Stimulated activated CD4-positive, alpha-beta T cell treated with anti-CD3 and anti-CD28 coated beads, TNF-alpha, amount 100 ng/mL, for 4 hours (primary cell): ENCODE measurements at places on chromosomes 3 and 15.
A peak's percentile ranks its signal among the peaks of the same experiment; 100 is the strongest.

GRCh38 chr3:69044608-69045007, 7.5 kb downstream of the TMF1 start:
- DNase-seq = no peak

DNA sequence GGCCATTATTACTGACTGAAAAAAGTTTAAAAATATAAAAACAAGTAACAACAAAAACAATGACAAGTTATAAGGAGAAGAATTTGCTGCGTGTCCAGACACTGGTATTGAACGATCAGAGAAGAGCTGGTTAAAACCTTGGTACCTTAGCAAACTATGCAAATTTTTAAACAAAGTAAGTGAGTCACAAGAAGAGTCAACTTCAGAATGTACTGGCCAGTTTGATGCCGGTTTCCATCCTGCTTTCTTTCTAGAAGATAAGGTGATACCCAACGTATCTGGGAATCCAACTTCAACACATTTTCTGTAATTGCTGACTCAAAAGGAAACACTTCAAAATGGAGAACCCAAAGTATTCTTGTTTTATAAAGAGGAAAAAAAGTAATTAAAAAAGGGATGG, 49.8 kb downstream of the RUBCN start:
- DNase-seq = no peak

DNA sequence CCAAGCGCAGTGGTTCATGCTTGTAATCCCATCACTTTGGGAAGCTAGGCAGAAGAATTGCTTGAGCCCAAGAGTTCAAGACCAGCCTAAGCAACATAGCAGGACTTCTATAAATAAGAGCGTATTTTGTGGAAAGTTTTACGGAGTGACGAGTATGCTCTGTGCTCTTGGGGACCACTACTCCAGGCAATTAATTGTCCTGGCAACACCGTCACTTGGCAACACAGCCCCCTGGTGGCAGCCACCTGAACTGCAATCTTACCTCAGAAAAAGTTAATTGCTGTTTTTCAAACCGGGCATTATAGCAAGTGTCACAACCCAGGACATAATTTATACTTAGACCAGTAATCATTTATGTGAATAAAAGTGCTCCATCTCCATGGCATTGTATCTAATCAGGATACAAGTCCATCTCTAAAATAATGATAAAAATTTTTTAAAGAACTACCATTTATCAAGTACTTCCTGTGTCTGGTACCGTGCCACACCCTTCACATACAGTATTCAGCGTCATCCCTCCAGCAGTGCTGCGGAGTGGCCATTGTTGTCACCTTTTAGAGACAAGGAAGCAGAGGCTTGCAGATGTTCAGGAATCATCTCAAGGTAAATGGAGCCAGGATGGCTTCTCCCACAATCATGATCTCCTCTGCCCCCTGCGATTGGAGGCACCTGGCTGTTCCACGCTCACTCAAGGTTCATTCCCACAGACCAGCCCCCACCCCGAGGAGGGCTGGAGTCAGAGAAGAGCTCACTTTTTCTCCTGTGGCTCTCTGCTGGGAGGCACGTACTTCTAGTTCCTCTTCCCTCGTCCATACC, 34.5 kb downstream of the PLA2G4D start:
- peak; percentile 63 for DNase-seq

GRCh38 chr15:97456521-97457202, 503.8 kb upstream of the ARRDC4 start:
- DNase-seq = no peak

DNA sequence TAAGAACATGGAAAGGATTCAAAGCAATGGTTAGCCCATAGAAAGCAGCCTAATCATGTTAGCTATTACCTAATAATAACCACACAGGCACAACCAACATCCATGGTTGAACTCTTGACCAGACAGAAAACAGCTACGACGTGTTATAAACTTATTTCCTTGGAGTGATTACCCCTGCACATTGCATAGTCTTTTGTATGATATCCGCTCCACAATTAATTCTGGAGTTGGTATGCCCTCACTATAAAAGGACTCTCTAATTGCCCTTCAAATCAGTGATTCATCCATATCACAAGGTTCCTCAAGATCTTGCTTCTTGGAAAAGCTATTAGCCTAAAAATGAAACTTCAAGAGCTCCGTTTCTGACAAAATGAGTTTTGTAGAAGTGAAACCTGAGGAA, 117.9 kb downstream of the SYNPR start:
- DNase-seq = no peak

GRCh38 chr3:32045091-32045915, 61.1 kb upstream of the GPD1L start:
- DNase-seq = no peak

GRCh38 chr15:59169251-59169708, 37.4 kb upstream of the LDHAL6B start:
- no peak for DNase-seq

GRCh38 chr3:114554731-114555130, 260.9 kb downstream of the TIGIT start:
- DNase-seq = no peak

- DNase-seq = no peak
These were observed 134.8 kb upstream of the MB21D2 start for GRCh38 chr3:193052354-193053045.

DNA sequence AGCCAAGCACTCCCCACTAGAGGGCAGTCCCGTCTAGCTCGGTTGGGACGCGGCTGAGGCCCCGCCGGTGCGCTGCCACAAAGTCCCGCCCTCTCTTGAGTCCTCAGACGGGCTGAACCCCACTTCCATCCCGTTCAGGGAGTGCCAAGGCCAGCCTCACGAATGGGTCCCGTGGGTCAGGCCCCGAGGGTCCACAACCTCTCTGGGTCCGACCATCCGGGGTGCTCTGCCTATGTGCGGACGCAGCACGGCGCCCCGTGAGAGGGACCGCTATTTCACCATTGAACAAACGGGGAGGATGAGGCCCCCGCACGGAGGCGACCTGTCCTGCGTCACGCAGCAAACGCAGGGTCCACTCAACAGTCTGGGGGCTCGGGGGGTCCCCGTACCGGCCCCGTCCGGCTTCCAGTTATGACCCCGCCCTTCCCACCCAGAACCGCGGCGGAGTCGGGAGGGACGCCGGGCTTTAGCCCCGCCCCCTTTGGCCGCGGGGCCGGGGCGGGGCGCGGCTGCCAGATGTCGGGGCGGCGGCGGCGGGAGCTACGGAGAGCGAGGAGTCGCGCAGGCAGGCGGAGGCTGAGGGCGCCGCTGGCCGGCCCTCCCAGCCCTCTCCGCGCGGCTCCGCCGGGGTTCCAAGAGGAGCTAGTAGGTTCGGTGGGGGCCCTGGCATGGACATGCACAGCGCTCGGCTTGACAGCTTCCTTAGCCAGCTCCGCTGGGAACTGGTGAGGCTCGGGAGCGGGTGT, at the start of gene INKA1:
INKA1 (plus strand) TSS at position 543 of the 746 bp plus-strand sequence; CDS start at position 675, 132 bp downstream.
- DNase-seq = peak; percentile 81
